Hypothalamus (tissue), 51 donors: ENCODE measurements at places on chromosomes 7 and 10.

DNA sequence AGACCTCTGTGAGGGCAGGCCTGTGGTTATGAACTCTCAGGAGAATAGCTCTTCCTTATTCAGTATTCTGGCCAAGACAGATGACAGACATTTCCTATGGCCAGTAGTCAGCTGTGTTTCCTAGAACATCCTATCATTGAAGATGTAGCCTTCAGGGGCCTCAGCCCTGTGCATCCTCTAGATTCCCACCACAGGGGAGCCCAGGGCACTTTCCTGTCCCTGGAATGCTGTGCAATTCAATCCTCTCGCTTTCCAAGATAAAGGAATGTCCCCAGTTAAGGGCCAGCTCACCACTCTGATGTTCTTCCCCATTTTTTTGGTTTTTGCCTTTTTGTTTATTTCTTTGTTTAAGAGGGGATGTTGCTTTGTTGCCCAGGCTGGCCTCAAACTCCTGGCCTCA, 578.8 kb upstream of the C7orf33 start:
- no peak for DNase-seq

GRCh38 chr7:51009716-51010496, 227.2 kb upstream of the GRB10 start:
- DNase-seq, result no peak

DNA sequence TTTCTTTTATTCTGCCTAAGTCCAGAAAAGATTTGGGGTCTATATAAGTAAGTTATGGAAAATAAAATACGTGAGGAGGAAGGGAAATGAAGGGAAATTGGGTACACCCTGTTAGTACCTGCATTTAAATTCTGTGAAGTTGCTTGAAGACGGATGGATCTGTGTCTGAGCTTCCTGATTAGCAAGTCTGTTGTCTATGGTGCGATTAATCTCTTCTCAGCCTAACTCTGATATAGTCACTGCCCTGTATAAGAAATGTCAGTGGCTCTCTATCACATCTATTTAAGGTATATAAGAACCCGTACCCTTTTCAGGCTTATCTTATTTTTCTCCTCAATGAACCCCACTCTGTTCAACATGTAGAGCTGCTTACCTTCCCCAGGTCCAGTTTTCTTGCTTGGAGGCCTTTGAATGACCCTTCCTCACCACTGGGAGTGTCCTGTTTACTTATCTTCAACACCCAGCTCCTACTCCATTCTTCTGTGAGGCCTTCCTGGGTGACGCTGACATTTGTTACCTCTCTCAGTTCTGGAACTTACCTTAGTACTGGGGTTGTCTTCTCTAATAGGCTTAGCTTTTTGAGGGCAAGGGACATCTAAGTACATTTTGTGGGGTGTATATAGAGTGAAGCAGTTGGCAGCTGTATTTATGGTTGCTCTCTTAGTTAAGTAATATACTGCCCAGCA, 149.6 kb upstream of the PRPS1L1 start:
- no peak for DNase-seq

- DNase-seq, result no peak
Observed at GRCh38 chr7:139118234-139118804, 8.8 kb upstream of the ZC3HAV1 start.

GRCh38 chr7:128032605-128033235, 1.5 kb upstream of the LRRC4 start:
- DNase-seq, result no peak

GRCh38 chr10:68333058-68333395, 299 bp upstream of the PBLD start:
- no peak for DNase-seq

GRCh38 chr7:101687791-101688182, 58.7 kb upstream of the MYL10 start:
- no peak for DNase-seq

DNA sequence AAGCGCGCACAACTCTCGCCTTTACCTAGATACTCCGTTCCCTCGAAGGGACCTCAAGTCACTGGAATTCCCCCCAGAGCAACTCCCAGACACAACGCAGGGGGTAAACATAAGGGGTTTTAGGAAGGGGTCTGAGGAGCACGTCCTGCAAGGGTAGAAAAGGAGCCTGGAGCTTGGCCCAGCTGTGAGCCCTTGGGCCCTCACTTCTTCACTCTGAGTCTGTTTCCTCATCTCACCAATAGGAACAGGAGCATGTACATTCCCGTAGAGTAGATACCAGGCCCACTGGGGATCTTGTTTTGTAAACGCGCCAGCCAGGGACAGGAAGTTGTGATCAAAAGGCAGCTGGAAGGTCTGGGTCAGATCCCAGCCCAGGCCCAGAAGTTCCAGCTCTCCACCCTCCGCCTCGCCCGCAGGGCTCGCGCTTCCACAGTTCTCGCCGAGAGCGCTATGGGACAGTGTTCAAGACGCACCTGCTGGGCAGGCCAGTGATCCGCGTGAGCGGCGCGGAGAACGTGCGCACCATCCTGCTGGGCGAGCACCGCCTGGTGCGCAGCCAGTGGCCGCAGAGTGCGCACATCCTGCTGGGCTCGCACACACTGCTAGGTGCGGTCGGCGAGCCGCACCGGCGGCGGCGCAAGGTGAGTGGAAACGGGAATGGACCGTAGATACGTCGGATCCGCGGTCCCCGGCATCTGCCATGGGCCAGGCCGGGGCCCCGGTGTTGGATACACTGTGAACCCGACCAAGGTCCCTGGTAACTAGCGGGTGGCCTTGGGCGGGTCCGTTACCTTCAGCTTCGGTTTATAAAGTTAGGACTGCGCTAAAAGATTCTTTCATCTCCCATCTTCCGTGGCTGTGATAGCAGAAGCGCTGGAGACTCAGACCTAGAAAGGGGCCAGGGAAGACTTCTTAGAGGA, 1.3 kb downstream of the CYP26C1 start:
- DNase-seq, result no peak

DNA sequence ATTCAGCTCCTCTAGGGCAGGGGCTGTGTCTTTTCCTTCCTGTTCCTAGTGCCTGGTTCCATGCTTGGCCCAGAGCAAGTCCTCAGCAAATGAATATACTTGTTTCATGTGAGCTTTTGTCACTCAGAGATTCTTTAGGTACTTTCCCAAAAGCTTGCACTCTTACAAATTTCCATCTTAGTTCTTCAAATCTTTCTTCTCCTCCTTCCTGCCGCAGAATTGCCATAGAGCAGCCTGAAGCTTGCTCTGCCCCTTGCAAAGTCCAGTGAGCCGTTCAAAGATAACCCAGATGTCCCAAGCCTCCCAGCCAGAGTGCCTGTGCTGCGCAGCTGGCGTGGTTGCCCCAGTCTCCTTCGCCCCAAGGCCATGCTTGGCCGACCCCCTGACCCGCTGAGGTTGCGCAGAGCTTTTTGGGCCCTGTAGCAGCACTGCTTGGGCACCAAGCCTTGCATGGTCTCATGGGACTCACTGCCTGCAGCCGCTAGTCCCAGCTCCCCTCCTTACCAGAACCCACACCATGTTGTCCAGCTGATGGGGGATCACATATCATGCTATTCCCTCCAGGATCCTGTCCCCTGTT, 20.7 kb downstream of the CHST3 start:
- DNase-seq, result peak; percentile 34

GRCh38 chr7:151431768-151432311, 8.1 kb downstream of the CRYGN start:
- no peak for DNase-seq

- no peak for DNase-seq
Observed at GRCh38 chr10:79171504-79171903, 102.7 kb downstream of the ZMIZ1 start.

DNA sequence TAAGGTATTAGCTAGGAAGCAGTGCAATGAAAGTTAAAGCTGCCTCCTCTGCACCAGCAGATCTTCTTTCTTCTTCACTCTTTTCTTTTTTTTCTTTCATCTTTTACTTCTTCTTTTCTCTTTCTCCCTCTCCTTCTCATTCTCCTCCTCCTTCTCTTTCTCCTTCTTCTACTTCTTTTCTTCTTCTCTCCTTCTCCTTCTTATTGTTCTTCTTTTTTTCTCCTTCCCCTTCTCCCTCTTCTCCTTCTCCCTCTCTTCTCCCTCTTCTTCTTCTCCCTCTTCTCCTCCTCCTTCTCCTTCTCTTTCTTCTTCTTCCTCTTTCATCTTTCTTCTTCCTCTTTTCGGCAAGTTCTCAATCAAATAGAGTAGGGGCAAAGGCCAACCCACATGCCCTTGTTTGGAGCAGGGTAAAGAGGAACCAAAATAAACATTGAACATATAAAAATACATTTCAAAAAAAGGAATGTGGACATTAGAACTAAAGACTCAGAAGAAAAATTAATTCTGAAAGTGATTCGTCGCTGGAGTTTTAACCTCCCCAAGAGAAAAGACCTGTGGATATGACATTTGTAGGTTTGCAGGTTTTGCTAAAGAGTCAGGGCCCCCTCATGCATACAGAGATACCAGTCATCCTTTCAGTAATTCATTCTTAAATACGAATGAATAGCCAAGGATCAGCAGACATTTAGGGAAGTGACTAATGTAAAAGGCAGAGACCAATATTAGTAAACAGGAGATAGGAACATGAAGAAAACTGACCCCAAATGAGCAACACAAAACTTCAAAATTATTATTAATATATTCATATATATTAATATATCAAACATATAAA, 93.0 kb upstream of the RSU1 start:
- no peak for DNase-seq

DNA sequence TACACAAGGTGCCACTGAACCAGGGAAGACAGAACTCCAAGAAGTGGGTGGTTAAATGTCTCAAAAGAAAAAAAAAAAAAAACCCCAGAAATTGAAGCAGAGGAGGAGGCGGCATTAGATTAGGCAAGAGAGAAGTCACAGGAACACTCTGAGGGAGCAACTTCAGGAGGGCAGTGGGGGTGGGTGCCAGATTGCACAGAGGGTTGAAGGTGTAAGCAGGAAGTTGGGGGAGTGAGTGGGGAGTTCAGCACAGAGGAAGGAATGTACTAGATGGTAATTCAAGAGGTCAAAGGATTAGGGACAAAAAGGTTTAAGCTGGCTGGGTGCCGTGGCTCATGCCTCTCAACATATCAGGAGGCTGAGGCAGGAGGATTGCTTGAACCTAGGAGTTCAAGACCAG, 110.0 kb upstream of the PDLIM1 start:
- no peak for DNase-seq

DNA sequence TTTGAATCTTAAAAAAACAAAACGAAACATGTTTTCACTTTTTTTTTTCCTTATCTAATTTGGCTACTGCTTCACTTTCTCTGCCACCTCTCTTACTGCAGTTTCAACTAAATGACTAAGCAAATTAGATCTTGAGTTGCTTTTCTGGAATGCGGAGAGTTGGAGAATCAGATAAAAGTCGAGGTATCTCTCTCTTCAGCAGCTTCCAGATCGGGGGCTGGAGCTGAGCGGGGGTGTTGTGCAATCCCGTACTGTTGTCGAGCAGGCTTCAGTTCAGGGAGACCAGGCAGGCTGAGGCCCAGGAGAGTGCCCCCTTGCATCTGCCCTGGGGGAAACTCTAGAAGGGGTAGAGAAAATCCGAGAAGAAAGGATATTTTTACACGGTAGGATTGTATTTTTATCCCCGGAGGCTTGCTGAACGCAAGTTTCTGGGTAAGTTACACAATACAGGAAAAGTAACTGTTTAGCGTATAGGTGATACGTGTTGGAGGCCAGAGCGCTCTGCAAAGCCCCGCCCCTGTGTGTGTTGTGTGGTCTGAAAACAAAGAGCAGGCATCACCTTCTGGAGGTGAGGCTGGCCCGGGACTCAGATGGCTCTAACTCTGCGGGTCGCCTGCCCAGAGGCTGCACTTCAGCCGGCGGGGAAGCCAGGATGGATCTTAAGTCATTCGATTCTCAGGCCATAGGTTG, 116.6 kb downstream of the KLF6 start:
- no peak for DNase-seq

DNA sequence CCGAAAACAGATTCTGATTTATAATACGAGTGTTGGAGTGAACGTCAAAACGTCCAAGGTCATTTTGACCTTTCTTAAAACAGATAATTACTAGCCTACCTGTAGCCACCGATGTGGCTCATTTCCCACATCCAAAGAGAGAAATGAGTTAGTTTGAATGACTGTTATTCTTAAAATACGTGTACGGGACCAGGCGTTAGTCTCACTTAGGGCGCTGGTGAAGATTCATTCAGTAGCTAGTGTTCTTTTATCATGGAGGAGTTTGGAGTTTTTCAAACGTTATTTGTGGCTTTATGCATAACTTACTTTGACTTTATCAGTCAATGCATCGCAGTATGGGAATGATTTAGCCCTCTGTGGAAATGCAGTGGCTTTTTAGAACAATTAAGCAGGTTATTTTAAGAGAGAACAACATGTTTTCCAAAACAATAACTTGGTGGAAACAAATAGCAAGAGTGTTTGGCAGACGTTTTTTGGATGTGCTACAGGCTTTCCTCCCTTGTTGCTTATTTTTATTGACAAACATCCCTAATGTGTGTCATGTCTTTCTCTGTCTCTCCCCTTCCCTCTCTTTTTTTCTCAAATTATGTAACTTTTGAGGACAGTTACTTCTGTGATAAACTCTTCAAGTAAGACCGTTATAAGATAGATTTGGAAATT, 1.6 kb downstream of the BICC1 start:
- no peak for DNase-seq

DNA sequence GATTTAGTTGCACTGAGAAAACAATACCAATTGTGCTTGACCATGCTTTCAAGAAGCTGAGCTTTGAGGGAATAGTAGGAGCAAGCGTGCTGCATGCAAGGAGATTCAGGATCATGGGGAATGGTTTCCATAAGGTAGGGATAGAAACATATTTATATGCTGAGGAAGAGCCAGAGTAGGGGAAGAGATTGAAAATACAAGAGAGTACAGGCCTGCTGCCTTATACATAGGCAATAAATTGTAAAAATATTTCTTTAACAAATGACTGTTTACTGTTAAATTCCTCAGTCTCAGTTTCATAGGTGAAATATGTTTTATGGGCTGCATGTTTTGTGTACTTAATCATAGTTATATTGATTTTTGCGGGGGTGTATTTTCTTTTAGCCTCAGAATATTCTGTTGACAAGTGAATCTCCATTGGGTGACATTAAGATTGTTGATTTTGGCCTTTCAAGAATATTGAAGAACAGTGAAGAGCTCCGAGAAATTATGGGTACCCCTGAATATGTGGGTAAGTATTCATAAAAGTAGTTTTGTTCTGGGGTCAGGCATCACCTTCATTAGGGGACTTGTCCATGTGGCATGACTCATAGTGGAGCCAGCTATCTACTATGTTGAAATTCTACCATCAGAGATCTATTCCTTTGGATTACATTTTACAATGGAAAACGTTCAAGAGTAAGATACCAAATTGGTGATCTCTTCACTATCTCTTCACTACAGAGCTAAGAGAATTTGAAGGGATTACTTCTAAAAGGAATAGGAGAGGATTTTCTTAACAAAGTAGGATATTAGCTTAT, 36.5 kb downstream of the STK17A start:
- DNase-seq, result no peak
